Naive thymus-derived CD4-positive, alpha-beta T cell (primary cell): ENCODE measurements at places on chromosomes 5 and 9.

DNA sequence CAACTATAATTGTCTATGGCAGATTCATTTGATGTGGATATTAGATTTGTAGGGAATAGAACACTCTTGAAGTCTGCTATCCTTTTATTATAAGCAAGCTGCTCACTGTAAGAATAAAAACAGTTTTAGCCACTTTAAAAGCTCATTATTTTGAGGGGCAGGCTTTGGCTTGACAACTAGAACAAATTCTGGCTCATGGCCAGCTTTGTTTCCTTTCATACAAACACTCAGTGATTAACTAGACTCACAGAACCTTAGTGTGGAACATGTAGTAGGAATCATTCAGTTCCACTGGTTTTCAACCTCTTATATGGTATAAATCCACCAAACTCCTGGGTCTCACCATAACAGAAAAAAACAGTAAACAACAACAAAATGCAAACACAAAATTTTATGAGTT is 27.4 kb upstream of the CEP120 start:
- no peaks in the 10 kb centered on the region for H3K4me1 ChIP-seq
- no peaks in the 10 kb centered on the region for H3K27me3 ChIP-seq
- no peak overlapping the region for H3K4me3 ChIP-seq
- H3K36me3 ChIP-seq: no peaks in the 10 kb centered on the region
- DNase-seq: no peak

DNA sequence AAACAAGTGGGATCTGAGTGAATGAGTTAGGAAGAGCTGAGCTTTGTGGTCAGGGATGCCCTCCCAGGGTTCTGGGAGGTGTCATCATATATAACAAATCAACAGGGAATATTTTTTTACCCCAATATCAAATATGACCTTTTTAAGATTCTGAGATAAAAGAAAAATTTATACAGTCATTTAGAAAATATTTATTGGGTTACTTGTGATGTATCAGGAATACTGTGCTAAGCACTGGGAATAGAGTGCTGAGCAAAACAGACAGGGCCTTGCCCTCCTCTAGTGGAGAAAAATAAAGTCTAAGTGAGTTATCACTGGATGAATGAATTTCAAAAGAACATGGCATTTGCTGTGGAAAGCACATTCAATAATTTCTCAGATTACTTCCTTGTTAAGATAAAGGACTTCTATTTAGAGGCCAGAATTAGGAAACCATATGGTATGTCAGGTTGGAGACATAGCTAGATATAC is 102.9 kb downstream of the BOD1 start:
- no peaks in the 10 kb centered on the region for H3K4me1 ChIP-seq
- no peak for DNase-seq
- H3K27me3 ChIP-seq: no peaks in the 10 kb centered on the region
- no peaks in the 10 kb centered on the region for H3K36me3 ChIP-seq

GRCh38 chr5:165627548-165628170 is 2122.2 kb downstream of the MAT2B start:
- H3K27me3 ChIP-seq: no peaks in the 10 kb centered on the region
- H3K36me3 ChIP-seq: no peaks in the 10 kb centered on the region
- no peak for DNase-seq
- H3K27ac ChIP-seq: no peak overlapping the region
- H3K4me3 ChIP-seq: no peak overlapping the region
- no peaks in the 10 kb centered on the region for H3K4me1 ChIP-seq

GRCh38 chr9:128689820-128690683 is 1.0 kb downstream of the SET start:
- H3K36me3 ChIP-seq: peaks cover 7% of the 10 kb centered on the region
- DNase-seq: peak; percentile 38
- H3K27ac ChIP-seq: peak overlapping the region; percentile 85
- H3K4me1 ChIP-seq: peaks cover 43% of the 10 kb centered on the region
- H3K27me3 ChIP-seq: no peaks in the 10 kb centered on the region

DNA sequence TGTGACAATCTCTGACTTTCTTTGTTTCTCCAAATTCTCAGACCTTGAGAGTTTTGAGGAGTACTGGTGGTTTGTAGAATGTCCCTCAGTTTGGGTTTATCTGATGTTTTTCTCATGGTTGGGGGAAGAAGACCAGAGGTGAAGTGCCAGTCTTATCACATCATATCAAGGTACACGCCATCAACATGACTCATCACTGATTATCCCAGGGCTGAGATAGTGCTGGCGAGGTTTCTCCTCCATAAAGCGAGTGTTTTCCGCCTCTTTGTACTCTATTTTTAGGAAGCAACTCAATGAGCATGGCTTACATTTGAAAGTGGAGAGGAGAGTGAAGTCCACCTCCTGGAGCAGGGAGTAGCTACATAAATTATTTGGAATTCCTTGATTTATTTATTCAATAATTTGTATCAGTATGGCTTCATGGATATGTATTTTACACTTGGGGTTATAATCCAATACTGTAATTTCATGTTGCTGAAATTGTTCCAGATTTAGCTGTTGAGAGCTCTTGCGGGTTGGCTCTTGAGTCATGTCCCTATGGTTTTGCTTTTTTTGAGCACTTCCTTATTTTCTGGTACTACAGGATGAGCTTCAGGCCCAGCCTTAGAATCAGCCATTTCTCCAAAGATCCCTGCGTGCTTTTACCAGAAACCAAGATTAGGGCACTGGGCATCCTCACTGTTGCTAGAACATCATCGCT is 23.9 kb downstream of the DCANP1 start:
- no peak overlapping the region for H3K27ac ChIP-seq
- H3K27me3 ChIP-seq: no peaks in the 10 kb centered on the region
- no peaks in the 10 kb centered on the region for H3K36me3 ChIP-seq

- no peak overlapping the region for H3K4me3 ChIP-seq
- no peaks in the 10 kb centered on the region for H3K4me1 ChIP-seq
- H3K36me3 ChIP-seq: no peaks in the 10 kb centered on the region
- DNase-seq: no peak
- no peaks in the 10 kb centered on the region for H3K27me3 ChIP-seq
These were observed 445.0 kb upstream of the PIK3R1 start for GRCh38 chr5:67770431-67771025.

- H3K27ac ChIP-seq: no peak overlapping the region
- H3K4me1 ChIP-seq: no peaks in the 10 kb centered on the region
- H3K27me3 ChIP-seq: no peaks in the 10 kb centered on the region
- no peaks in the 10 kb centered on the region for H3K36me3 ChIP-seq
- DNase-seq: no peak
- H3K4me3 ChIP-seq: no peak overlapping the region
These were observed 19.2 kb upstream of the SYNPO start for GRCh38 chr5:150621301-150621700.

GRCh38 chr5:50595199-50595598 is 71.2 kb upstream of the PARP8 start:
- no peak overlapping the region for H3K27ac ChIP-seq
- H3K4me1 ChIP-seq: peaks cover 46% of the 10 kb centered on the region
- H3K4me3 ChIP-seq: no peak overlapping the region
- DNase-seq: no peak
- no peaks in the 10 kb centered on the region for H3K27me3 ChIP-seq

- H3K27me3 ChIP-seq: no peaks in the 10 kb centered on the region
- no peak overlapping the region for H3K4me3 ChIP-seq
- no peaks in the 10 kb centered on the region for H3K36me3 ChIP-seq
- no peak overlapping the region for H3K27ac ChIP-seq
These were observed 13.4 kb upstream of the RNU6ATAC start for GRCh38 chr9:134177624-134178393.

- no peaks in the 10 kb centered on the region for H3K27me3 ChIP-seq
- H3K4me3 ChIP-seq: no peak overlapping the region
- DNase-seq: no peak
These were observed 43.0 kb upstream of the HTR4 start for GRCh38 chr5:148697180-148697808.

DNA sequence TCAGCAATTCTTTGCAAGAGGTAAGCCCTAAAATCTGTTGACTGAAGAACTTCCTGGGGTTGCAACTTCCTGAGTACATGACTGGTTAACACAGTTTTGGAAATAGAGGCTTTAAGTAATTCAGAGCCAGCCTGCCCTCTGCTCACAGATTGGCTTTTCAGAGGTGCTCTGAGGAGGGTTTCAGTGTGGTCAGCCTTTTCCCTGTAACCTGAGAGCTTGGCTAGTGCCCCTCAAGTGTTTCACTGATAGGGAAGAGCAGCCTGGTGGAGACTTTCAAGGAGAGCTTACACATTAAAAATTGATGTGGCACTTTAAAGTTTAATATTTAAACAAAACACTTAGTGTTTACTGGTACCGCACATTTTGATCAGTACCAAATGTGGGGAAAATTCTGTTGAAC is 56.7 kb upstream of the FOXB2 start:
- H3K27me3 ChIP-seq: no peaks in the 10 kb centered on the region
- H3K4me1 ChIP-seq: no peaks in the 10 kb centered on the region
- no peak overlapping the region for H3K4me3 ChIP-seq
- no peaks in the 10 kb centered on the region for H3K36me3 ChIP-seq
- no peak for DNase-seq

GRCh38 chr9:19967888-19968459 is 179.1 kb upstream of the SLC24A2 start:
- H3K27me3 ChIP-seq: no peaks in the 10 kb centered on the region
- no peaks in the 10 kb centered on the region for H3K36me3 ChIP-seq
- no peak overlapping the region for H3K27ac ChIP-seq
- H3K4me3 ChIP-seq: no peak overlapping the region
- no peak for DNase-seq

- no peak for DNase-seq
- H3K27me3 ChIP-seq: peaks cover 14% of the 10 kb centered on the region
- H3K27ac ChIP-seq: no peak overlapping the region
- no peak overlapping the region for H3K4me3 ChIP-seq
These were observed 129.3 kb downstream of the MRPL36 start for GRCh38 chr5:1670351-1670750.

GRCh38 chr5:56339732-56340131 is 106.6 kb upstream of the ANKRD55 start:
- no peak overlapping the region for H3K27ac ChIP-seq
- H3K27me3 ChIP-seq: no peaks in the 10 kb centered on the region
- H3K4me3 ChIP-seq: no peak overlapping the region
- H3K36me3 ChIP-seq: no peaks in the 10 kb centered on the region

DNA sequence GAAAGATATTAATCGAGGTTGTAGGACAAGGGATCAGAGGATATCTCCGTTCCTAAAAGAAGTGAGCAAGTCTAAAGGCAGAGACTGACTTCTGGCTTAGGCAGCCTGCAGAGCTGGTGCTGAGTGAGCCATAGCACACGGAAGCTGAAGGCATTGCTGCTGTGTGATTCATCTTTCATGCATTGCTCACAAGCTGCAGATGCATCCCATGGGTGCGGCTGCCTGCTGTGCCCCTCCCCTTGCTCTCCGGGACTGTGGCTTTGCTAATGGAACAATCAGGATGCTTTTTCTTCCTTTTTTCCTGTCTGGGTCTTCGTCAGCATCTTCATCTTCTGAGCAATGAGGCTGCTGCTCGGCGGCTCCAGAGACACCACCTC is 341.4 kb downstream of the DIRAS2 start:
- no peaks in the 10 kb centered on the region for H3K27me3 ChIP-seq
- H3K27ac ChIP-seq: no peak overlapping the region
- no peak overlapping the region for H3K4me3 ChIP-seq
- H3K4me1 ChIP-seq: no peaks in the 10 kb centered on the region
- no peak for DNase-seq

- DNase-seq: no peak
- H3K27me3 ChIP-seq: no peaks in the 10 kb centered on the region
- H3K4me1 ChIP-seq: no peaks in the 10 kb centered on the region
- no peak overlapping the region for H3K4me3 ChIP-seq
- no peak overlapping the region for H3K27ac ChIP-seq
These were observed 236.5 kb upstream of the TRIM32 start for GRCh38 chr9:116450378-116451139.

DNA sequence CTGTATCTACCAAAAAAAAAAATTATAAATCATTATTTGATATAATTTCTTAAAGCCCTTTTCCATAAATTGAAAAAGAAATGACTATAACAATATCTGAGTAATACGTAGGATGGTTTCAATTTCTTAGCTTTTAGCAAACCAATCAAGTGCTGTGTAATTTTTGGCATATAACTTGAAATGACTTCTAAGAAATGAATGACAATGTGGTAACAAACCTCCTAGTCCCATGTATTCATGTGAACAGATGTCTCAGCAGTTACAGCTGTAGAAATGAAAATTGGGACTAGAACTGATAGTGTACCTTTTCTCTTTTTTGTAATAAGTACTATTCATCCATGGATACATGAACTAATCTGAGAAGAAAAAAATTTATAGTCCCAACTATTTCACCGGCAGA is 307.0 kb downstream of the BNC2 start:
- H3K27ac ChIP-seq: no peak overlapping the region
- no peaks in the 10 kb centered on the region for H3K4me1 ChIP-seq
- H3K27me3 ChIP-seq: no peaks in the 10 kb centered on the region
- no peak overlapping the region for H3K4me3 ChIP-seq
- DNase-seq: no peak

DNA sequence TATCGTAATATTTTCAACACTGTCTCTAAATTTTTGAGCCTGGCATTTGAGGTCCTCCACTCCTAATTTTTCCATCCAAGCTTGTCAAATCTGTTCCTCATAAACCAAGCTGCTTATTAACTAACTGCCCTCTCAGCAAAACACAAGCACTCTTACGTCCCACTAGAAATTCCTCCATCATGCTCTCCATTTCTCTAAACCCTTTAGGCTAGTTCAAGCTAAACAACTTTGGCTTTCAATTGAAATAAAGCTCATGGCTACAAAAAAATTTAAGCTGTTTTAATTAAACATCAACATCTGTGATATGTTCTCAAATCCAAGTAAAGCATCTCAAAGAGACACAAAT is 45.7 kb downstream of the RNF145 start:
- H3K4me1 ChIP-seq: no peaks in the 10 kb centered on the region
- no peaks in the 10 kb centered on the region for H3K27me3 ChIP-seq
- H3K36me3 ChIP-seq: peaks cover 18% of the 10 kb centered on the region

GRCh38 chr5:128522336-128522735 is 15.7 kb downstream of the FBN2 start:
- H3K27me3 ChIP-seq: no peaks in the 10 kb centered on the region
- no peak overlapping the region for H3K4me3 ChIP-seq
- H3K27ac ChIP-seq: no peak overlapping the region
- H3K36me3 ChIP-seq: no peaks in the 10 kb centered on the region

DNA sequence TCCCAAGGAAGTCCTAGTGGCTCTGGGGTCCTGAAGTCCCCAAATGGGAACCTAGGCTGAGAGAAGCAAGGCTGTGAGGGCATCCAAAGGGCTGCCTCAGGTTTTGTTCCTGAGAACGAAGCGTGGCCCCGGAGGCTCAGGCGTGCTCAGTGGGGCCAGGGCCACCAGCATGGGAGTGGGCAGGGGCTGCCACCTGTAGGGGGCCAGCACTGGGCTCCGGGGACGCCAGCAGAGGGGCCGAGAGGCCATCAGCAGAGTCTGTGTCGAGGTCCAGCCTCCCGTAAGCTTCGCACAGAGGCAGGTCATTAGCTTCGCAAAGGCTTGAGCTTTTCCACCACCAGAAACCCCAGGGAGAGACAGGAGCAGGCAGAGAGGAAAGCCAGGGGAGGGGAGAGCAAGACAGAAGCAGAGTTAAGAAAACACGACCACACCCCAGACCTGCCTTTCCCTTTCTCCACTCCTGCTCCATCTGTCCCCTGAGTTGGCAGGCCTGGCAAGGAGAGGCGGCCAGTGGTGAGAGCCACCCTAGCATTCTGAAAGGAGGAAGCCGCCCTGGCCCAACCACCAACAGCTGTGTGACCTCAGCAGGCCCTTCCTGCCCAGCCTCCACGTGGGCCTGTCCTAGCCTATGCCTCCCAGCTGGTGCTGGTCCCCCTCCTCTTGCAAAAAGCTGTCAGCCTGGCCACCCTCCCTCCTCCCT is 5.5 kb upstream of the SURF6 start:
- H3K27me3 ChIP-seq: no peaks in the 10 kb centered on the region
- H3K36me3 ChIP-seq: no peaks in the 10 kb centered on the region
- H3K4me1 ChIP-seq: peaks cover 19% of the 10 kb centered on the region
- H3K4me3 ChIP-seq: no peak overlapping the region
